ENCODE measurements at places on chromosomes 7 and 10. TPM values are rescaled to one million over a fixed set of nuclear protein-coding genes. Genes with fewer than 3 reads are reported as not detected.

HYAL4 gene
- polyA plus RNA-seq: 0.64 TPM

ADAM22 gene
- 46.3 TPM for polyA plus RNA-seq

BAMBI gene
- polyA plus RNA-seq: 0.54 TPM

MUC12 gene
- not detected for polyA plus RNA-seq

SAMD9 gene
- not detected for polyA plus RNA-seq

PHYHIPL gene
- polyA plus RNA-seq: 49.5 TPM

AFAP1L2 gene
- 1.2 TPM for polyA plus RNA-seq

TRIM4 gene
- polyA plus RNA-seq: not detected
